ENCODE measurements at places on chromosomes 13 and 19. TPM values are rescaled to one million over a fixed set of nuclear protein-coding genes. Genes with fewer than 3 reads are reported as not detected.

DNA sequence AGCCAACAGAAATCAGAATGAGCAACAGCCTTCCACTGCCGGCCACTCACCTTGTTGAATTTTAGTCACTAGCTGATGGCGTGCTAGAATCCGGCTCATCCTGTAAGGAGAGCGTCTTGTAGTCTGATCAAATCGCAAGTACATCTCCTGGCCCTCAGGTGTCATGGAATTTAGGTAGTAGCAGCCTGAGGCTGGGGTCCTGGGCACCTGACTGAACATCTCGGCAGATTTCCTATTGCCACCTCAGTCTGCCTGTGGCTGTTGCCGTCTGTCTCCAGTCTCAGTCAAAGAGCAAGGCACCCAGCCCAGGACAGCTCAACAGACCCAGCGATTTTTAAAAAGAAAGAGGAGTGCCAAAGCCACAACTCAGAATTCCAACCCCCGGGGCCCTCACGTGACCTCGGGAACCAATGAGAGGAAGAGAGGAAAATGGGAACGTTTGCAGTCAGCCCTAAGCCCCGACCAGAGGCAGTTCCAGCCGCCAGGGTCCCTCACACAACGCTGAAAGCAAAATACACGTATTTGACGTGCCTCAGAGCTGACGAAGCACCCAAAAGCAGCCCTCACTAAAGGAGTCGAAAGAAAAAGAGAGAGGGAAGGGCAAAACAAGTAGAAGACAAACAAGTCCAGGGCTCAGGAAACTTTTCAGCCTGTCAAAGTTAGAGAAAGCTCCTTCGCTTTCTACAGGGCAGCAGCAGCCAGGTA is at the start of gene STARD13:
Gene STARD13, minus strand, starts transcription at position 336 of the 705 bp plus-strand sequence. Its CDS starts 117 bp downstream, at position 219.
- peak; percentile 92 for DNase-seq

DNA sequence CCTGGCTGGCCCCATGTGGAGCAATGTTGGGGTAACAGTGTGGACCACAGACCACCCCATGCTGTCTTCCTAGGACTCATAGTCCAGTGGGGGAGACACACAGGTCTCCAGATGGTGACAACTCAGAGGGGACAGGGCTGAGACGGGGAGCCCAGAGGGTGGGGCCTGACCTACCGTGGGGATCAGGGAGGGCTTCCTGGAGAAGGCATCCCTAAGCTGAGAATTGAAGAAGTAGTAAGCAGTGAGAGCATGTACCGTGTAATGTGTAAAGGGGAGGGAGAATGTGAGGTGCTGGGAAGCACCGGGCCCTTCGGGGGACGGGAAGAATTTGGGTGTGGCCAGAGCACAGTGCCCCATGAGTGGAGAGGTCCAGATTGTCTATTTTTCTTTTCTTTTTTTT is 31.0 kb downstream of the PPP1R37 start:
- DNase-seq = no peak

DNA sequence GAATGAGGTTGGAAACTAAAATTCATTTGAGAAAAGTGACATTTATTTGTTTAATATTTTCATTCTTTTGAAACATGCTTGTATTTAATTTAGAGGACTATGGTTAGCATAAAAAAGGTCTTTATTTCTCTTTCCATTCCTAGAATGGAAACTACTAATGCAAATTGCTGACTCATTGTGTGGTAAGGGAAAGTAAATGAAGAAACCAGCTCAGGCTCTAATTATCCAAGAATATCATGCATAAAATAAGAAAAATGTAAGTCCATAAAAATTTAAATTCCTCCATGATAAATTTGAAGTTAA is 777.0 kb upstream of the SLITRK1 start:
- DNase-seq = no peak

DNA sequence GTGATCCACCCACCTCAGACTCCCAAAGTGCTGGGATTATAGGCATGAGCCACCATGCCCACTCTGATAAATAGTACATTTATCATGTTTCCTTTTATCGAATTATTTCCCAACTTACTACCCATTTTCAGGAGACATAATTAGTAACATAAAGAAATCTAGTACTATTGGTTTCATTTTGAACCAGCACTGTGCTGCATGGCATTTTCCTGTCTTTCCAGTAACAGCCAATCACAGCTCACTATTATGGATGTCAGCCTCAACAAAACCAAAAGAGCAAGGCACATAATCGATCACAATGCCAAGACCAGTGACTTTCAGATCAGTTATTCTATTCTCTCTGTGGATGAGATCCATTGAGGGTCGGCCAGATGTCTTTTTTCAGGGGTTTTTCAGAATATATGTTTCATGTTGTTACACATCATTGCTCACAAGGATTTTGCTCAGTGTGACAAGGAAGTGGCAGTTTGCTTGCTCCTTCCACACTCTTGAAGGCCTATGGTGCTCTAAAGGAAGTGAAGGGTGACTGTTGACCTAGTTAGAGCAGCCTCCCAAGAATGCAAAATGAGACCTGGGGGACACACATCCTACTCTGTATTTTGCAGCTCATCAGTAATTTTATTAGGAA is 233.4 kb downstream of the KCNRG start:
- DNase-seq = no peak

DNA sequence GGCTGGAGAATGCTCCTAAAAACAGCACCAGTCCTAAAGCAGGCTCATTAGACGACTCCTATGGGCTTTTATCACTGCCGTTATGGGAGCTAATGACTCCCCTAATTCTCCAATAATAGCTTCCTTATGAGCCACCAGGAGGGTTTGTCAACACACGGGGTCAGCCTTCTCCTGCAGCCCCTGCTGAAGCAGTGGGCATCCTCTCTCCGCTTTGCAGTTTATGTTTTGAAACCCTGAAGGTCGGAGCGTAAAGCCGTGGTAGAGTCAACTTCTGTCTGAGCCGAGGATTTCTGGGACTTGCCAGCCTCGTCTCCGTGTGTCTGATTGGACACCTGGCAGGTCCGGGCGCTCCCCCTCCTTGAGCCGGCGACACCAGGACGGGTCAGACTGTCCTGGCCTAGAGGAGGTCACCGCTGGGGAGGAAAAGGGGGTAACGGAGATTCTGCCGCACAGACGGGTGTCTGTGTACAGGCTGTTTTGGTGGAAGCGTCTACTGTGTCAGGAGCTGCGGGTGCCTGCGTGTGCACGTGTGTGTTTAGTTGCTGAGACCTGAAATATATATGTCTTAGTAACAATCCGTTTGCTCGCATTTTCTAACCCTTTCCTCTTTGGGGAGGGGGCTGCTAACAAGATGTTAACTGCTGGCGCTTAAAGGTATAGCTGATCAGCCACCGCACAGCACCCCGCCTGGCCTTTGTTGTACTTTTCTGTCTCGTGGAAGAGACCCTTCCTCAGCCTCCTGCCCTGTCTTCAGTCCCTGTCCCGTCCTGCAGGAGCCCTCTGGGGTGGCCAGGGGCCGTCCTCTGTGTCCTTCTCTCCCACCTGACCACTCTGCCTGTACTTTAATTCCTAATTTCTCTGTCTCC is 1.9 kb downstream of the KDM4B start:
- no peak for DNase-seq

GRCh38 chr19:18743784-18744418 is 47.2 kb downstream of the COMP start:
- no peak for DNase-seq

DNA sequence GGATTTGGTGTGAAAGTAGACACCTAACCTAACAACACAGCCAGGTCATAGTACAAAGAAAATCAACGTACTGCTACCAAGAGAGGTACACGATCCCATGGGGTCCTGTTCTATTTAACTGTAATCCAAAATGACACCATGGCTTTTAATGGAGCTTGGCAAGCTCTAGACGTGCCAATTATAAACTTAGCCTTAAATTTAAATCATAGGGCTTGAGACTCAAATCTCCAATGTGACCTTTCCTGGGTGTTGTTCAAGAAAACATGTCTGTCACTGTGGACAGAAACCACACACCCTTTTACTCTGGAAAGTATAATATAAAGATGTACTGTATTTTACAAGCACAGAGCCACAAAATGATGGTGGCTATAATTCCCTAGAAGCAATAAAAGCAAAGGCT is 299.3 kb downstream of the ENOX1 start:
- no peak for DNase-seq

DNA sequence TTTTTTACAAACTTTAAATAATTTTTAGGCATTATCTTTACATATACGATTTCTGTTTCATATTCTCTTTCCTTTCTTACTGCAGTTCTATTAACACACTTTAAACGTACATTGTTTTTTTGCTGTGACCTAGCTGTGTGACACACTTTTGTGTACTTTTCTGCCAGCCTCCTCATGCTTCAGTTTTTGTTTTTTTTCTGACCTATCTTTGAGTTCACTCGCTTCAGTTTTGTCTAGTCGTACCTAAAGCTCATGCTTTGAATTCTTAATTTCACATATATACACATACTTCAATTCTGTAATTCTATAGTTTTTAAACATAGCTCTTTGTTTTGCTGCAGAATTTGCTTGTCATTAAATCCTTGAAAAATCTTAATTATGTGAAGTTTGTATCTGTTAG is 150.4 kb downstream of the PDS5B start:
- no peak for DNase-seq

DNA sequence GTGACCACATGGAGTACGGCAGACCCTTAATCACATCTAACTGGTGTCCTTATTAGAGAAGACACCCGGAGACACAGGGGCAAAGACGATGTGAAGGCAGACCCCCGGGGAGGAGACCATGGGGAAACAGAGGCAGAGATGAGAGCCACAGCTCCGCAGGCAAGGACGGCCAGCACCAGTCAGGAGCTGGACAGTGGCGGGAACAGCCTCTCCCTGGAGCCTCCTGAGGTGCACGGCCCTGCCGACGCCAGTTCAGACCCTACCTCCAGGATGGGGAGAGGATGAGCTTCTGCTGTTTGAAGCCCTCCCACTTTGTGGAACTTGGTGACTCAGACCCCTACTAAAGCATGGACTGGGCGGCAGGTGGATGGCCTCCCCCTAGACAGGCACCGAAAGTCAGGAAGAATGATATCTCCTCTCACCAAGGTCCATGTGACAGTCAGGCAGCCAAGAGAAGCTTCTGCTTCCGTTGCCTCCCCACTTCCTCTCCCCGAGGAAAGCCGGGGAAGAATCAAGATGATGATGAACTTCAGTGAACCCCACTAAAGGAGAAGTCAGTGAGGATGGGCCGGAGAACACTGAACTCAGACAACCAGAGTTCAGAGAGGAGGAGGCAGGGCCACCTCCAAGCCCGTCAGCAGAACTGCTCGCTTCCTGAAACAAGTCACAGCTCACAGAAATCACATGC is 25.4 kb downstream of the RAB20 start:
- no peak for DNase-seq

- no peak for DNase-seq
These were observed 64.8 kb downstream of the DCT start for GRCh38 chr13:94414708-94415107.

GRCh38 chr13:102774591-102775520 is 1.3 kb upstream of the TEX30 start:
- DNase-seq = no peak

- DNase-seq = no peak
These were observed 35.1 kb downstream of the ENOX1 start for GRCh38 chr13:43751624-43752023.

DNA sequence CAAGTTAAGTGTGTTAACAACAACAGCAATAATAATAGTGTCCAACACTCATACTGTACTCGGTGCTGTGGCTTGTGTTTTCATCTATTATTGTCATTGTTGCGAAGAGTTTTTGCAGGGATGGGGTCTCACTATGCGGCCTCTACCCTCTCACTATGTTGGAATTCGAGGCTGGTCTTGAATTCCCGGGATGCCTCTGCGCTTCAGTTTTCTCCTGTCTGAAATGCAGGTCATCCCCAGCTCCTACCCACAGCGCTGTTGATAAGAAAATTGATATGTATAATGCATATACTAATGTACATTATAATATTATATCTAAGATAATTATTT is 4.9 kb upstream of the SBK3 start:
- no peak for DNase-seq

DNA sequence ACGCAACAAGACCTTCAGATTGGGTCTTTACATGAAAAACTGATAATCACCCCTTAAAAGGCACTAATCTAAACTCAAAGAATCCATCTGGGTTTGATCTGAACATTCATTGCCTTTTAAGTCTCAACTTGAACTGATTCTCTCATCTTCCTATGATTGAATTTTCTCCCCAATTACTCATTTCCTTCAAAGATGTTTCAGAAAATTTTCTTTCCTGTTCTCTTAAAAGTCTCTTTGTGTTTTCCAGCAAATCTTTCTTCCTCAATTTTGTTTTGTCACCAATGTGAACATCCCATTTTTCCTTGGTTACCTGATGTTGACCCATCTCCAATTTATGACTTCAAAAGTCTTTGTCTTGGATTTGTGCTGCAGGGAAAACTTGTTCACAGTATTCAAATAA is 234.3 kb downstream of the DACH1 start:
- DNase-seq = no peak

DNA sequence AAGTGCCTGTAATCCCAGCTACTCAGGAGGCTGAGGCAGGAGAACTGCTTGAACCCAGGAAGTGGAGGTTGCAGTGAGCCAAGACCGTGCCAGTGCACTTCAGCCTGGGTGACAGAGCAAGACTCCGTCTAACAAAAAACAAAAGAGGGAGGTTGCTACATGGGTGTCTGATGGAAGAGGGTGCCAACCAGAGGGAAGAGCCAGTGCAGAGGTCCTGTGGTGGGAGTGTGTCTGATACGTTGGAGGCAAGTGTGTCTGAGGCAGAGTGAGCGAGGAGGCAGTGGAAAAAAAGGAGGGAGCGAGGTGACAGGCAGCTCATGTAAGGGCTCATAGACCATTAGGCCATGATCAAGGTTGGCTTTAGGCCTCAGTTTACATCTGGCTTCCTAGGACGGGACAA is 6.8 kb downstream of the PDE4A start:
- DNase-seq = no peak

GRCh38 chr13:73466561-73466960 is 407.8 kb downstream of the KLF5 start:
- no peak for DNase-seq

- no peak for DNase-seq
These were observed 38.8 kb downstream of the RAB20 start for GRCh38 chr13:110522721-110523120.

DNA sequence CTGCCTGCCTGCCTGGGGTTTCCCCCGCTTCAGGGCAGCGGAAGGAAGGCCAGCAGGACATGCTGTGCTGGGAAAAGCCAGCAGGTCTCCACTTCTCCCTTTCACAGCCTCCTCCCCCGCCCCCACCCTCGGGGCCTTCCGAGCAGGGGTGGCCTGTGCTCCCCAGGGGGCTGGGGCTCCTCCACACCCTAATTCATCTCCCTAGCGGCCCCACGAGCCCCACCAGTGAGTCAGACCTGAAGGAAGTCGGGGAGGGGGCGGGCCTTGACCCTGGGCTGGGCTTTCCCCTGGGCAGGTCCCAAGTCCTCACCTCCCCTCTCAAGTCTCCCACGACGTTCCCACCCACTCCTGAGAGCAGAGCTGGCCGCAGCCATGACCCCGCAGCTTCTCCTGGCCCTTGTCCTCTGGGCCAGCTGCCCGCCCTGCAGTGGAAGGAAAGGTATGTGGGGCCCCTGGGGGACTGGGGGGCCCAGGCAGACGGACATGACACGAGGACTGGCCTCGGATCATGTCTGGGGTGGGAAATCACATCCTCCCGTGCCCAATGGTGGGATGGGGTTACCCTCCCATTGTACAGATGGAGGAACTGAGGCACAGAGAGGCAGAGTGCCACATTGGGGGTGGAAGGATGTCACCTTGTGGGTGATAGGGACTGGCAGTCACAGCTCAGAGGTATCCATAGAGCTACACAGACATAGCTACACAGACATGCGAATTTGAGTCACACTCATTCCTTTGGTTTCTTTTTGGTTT is at the start of gene EBI3:
Gene EBI3, plus strand, starts transcription at position 345 of the 753 bp plus-strand sequence. Its CDS starts 28 bp downstream, at position 373.
- DNase-seq = no peak

ZNF793 gene
- polyA plus RNA-seq = 1.1 TPM

EMP3 gene
- polyA plus RNA-seq = 472 TPM

ZNF888 gene
- 1.1 TPM for polyA plus RNA-seq

IL17D gene
- 0.48 TPM for polyA plus RNA-seq

PSG11 gene
- 0.83 TPM for polyA plus RNA-seq

RNASEH2A gene
- polyA plus RNA-seq = 19.9 TPM

CDK8 gene
- 13.7 TPM for polyA plus RNA-seq

GNA15 gene
- polyA plus RNA-seq = not detected
